Effector CD4-positive, alpha-beta T cell (primary cell): ENCODE measurements at places on chromosomes 5 and 9.
A peak's percentile ranks its signal among the peaks of the same experiment; 100 is the strongest.

- DNase-seq, result no peak
Observed at GRCh38 chr9:93730648-93731047, 154.3 kb downstream of the PHF2 start.

- DNase-seq, result no peak
Observed at GRCh38 chr5:14101922-14102321, 41.2 kb upstream of the TRIO start.

GRCh38 chr5:55306641-55307382, 682 bp downstream of the DHX29 start:
- DNase-seq, result no peak

- peak; percentile 8 for DNase-seq
Observed at GRCh38 chr5:132526290-132526973, 16.9 kb downstream of the IL5 start.

DNA sequence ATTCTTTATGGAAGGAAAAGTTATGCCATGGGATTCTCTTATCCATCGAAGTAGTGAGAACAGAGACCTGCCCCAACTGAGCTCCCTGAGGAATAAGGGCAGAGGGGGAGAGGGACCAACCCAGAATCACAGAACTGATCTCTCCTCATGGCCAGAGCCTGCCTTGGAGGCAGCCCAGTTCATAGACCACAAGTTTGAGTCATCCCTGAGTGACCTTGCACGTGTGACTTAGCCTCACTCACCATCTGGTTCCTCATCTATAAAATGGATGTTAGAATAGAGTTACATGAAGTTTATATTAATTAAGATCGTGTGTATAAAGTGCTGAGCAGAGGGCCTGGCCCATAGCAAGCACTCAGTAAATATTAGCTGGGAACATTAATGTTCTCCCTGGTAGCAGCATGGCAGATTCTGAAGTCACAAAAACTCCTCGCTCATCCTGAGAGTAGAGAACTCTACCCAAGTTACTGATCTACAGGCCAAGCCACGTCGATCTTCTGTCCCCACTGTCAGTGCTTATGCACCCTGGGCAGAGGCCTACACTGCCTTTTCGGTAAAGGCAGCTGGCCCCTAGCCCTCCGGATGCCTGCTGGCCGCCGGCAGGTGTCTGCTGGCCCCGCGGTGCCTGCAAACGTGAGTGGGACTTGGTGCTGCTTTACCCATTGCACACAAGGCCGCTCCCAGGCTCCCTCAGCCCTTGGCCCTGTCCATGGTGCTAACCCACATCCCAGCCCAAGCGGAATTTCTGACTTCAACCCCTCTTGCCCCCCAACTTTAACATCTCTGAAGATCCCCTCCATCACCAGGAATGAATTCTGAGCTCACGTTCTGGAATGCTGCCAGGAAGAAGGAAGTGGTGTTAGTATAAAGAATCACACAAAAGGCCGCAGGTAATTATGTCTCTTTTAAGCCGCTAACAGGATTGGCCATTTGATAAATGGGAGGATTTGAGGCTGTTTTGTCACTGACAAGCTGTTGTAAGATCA, 61.1 kb upstream of the ARAP3 start:
- DNase-seq, result no peak

DNA sequence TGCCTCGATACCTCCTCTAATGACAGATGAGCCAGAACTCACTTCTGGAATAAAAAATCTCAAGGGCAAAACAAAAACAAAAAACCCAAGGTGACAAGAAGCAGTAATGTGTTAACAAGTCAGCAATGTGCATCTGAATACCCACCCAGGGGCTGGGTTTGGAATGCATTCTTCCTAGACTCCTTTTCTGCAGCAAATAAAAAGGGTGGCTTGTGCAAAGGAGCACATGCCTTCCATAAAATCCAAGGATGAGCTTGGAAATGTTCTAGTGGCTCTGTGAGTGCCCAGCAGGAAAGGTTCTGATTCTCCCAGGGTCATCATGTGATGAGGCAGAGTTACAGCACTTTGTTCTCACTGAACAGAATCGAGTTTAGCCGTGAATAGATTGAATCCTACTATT, 599.9 kb downstream of the RAB3C start:
- DNase-seq, result no peak

GRCh38 chr9:37551888-37552287, 24.3 kb downstream of the FBXO10 start:
- no peak for DNase-seq

DNA sequence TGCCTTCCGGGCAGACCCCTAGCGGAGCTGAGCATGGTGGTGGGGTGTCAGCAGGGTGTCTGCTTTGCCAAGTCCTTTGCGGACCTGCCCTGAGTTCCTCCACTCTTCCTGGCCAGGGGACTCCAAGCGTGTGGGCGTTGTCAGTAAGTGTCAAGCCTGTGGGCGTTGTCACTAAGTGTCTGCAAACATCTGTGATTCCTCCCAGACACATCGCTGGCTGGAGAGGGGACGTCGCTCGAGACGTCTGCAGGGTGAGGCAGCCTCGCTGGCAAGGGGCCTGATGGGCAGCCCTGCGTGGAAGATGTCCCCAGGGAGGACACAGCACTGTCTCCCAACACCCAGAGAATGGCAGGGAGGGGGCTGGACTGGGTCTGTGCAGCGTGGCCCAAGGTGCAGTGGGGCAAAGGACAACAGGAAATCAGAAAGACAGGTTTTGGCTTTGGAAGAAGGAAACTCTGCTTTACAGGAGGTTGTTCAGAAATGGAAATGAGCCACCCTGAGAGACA, 28.8 kb downstream of the ADAMTSL2 start:
- no peak for DNase-seq

DNA sequence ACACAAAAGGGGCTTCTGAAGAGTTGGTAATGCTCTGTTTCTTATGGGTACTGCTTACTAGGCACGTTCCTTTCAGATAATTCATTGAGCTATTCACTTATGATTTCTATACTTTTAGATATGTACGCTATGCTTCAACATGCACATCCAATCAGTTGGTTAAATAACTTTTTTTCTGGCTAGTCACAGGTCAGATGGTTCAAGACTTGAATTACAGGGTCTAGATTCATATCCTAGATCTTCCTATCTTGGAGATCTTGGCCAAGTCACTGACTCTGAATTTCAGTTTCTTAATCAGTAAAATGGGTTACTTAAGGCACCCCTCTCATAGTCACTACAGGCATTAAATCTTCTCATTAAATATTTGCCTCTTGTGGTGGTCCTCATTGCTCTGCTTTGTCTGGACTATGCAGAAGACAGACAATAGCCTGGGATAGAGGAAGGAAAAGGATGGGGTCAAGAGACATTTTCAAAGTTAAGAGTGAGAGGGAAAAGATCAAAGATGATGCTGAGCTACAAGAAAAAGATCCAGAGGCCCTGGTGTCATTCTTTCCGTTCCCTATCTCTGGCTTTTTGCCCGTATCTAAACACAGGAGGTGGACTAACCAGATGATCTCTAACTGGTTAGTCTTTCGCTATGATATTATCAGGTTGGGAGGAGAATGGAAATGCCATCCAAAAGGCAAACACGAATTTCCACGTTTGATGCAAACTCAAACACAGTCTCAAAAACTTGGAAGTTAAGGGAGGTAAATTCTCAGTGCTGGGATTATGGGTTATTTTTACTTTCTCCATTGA, 1.8 kb upstream of the CCDC180 start:
- no peak for DNase-seq

GRCh38 chr9:121300283-121301119, 32.5 kb downstream of the GSN start:
- no peak for DNase-seq

- no peak for DNase-seq
Observed at GRCh38 chr9:122364783-122365150, 6.1 kb upstream of the PTGS1 start.

GRCh38 chr5:132215329-132215728, 12.3 kb downstream of the P4HA2 start:
- no peak for DNase-seq

DNA sequence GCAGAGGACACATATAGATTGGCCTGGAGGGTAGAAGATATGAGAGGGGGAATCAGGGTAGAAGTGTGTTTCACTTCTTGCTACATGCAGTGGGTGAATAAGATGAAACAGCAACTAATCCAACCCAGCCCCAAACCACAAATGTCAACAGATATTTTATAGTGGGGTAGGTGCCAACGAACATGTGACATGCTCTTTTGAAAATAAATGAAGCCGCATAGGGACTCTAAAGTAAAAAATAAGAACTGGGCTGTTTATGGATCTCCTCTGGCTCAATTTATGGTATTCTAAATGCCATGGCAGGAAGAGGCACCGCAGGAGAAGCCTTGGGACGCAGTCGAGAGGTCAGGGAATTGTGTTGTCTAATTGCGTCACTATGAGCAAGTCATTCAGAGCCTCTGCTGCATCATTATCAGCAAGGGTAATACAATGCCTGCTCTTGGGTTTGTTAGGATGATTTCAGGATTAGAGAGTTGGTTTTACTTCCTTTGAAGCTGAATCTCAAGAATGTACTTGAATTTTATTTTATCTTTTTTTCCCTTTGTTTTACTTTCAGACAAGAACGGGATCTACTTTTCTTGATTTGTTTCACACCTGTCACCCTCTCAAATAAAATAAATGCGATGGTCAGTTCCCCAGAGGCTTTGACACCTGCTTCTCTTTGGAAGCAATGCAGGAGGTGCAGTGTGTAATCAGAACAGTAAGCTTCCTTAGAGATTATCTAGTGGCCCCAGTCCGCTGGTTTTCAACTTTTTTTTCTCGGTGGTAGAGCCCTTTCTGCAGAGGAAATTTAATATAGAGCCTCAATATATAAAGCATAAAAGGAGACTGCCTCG, 375.6 kb upstream of the CLINT1 start:
- DNase-seq, result no peak

DNA sequence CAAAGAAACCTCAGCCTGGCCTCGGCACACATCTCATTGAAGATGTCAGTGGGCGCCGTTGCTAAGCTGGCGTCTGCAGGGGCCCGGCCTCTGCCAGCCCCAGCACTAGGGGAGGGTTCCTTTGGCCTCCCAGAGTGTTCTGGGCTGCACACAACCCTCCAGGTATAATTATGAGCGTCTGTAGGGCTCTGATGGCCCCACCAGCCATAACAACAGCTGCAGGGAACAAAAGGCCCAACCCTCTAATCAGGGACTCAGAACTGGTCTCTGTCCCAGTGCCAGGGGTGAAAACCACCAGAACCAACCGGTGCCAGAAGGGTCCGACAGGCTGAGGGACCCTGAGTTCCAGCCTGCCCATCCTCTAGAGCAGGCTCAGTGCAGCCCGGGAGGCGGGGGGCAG, 39.5 kb upstream of the SLC12A7 start:
- DNase-seq, result no peak

- DNase-seq, result no peak
Observed at GRCh38 chr9:7212101-7212500, 454.3 kb downstream of the KDM4C start.

GRCh38 chr5:114166081-114166480, 195.8 kb upstream of the KCNN2 start:
- DNase-seq, result no peak

DNA sequence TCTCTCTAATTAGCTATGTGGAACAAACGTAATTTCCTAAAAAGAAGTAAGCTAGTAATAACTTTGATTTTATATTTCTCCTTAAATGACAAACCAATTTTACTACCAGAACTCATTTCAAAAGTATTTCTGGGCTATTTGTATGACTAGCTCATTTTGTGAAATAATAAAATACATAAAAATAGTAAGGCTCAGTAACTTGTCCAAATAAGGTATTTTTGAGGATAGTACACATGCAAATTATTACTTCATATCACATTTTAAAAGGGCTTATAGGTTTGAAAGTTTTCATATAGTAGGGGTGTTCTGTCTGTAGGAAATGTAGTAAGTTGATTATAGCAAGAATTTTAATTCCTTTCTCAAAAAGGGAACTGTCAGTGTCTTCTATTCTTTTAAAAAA, 26.5 kb downstream of the C9orf85 start:
- no peak for DNase-seq

DNA sequence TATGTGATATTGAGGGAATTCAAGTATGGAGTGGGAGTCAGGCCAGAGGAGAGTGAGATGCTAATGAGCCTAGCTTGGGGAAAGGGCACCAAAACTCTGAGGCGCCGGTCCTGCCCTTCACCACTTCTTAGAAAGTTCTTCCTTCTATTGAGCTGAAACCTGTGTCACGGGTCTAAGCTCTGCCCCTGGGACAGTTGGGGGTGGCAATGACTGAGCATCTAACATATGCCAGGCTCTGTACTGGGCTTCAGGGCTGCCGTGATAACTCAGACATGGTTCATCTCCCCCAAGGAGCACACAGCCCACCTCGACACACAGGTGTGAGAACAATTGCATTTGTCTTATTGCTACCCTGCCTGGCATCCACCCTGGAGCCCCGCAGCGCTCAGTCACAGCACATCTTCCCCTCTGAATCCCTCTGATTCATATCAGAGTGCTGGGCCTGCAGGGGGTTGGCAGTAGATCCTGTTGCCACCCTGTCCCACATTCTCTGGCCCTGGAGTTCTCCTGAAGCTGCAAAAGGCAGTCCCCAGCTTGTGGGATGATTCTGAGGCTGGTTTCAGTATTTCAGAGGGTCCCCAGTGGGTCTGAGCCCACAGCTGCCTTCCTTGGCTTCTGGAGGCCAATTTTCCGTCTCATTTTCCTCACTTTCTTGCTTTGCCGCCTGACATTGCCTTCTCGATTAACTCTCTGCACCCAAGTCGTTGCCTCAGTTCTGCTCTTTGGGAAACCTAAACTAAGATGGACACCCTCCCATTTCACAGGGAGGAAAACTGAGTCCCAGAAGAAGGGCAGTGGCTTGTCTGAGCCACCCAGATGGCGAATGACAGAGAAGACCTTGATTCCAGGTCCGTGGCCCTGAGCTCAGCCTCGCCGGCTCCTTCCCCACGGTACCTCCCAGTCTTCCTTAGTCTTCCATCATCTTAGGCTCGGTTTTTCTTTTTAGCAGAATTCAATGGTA, 42.5 kb downstream of the ALG2 start:
- DNase-seq, result no peak

DNA sequence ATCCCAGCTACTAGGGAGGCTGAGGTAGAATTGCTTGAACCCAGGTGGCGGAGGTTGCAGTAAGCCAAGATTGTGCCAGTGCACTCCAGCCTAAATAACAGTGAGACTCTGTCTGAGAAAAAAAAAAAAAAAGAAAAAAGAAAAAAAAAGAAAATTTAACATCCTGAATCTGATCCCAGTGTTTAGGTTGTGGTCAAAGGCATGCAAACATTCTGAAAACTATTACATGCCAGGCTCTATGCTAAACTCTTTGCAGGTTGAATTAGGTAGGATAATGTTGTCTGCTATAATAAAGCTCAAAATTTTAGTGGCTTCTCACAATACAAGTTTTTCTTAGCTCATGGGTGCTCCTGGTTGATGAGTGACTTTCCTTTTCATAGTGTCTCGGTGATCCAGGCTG, 367.4 kb downstream of the PSAT1 start:
- no peak for DNase-seq

- DNase-seq, result no peak
Observed at GRCh38 chr9:122302237-122303093, 37.8 kb downstream of the MRRF start.

DNA sequence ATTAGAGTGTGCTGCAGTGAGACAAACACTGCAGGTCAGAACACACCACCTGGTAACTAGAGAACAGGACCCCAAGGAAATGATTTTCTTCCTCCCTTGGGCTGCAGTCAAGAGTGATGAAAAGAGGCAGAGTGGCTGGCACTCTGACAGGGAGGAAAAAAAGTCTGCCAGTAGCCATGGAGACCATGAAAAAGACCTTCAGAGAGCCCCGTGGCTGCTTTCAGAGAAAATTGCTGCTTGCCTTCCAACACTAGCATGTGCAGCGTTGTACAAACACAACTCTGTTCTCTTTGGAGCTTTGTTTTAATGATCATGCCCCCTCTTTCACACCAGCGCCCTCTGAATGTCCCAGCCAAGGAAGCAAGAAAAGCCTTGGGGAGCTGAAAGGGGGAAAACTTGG, 68.8 kb downstream of the ANKRD55 start:
- no peak for DNase-seq
